ENCODE measurements at places on chromosomes 16 and 17. TPM values are rescaled to one million over a fixed set of nuclear protein-coding genes. Genes with fewer than 3 reads are reported as not detected.

MARVELD3 gene
- total RNA-seq, result not detected

OTOA gene
- 0.07 TPM for total RNA-seq

CEP131 gene
- total RNA-seq, result 7.6 TPM

SLFN11 gene
- 67.9 TPM for total RNA-seq

ADGRG3 gene
- not detected for total RNA-seq

ABCA10 gene
- total RNA-seq, result 0.32 TPM

CCL5 gene
- total RNA-seq, result 50.4 TPM

RBFOX1 gene
- total RNA-seq, result not detected

ZNF207 gene
- total RNA-seq, result 197 TPM

ARMC5 gene
- 7.0 TPM for total RNA-seq

BEAN1 gene
- total RNA-seq, result not detected

DNA sequence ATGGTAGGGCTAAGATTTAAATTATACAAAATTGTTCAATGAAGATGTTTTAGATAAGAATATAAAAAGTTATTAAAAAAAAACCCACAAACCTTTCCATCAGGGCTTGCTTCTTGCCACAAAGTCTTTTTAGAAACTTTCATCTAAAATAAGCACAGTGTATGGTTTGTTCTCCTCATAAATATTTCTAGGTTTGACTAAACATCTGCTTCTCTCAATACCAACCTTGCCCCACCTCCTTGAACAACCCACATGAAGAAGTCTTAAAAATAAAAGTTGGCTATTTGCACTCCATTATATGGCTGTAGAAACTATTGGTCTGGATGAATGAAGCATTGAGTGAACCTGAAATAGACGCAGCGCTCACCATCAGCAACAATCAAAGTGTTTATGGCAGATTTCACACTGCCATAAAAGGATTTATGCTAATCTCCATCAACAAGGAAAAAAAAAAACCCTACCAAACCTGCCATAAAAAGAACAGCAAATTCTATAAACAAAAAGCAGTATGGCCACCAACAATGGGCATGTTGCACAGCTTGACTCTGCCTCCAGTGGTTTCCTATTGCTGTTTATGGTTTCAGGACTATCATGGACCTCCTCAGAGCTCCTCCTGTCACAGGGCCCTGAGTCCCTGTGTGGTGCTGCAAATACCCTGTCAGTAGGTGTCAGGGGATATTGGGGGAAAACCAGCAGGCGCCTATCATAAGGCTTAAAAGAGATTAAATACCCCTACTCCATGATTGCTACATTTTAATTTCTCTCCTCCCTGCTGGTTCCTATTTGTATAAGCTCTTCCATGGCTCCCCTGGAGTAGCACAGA, 37.6 kb downstream of the SNX11 start:
- no peak for DNase-seq

DNA sequence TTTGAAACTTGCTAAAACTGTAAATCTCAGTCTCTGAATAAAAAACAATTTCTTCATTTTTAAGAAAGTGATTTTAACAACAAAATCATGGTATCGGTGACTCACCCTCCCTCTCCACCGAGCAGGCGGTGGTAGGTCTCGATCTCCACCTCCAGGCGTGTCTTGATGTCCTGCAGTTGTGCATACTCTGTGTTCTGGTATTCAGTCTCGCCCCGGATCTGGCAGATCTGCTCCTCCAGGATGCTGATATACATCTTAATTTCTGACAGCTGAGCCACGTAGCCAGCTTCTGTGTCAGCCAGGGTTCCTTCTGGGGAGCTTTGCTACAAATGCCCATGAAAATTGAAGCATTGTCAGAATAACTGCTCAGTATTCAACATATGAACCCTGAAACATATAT, 15.4 kb upstream of the KRT24 start:
- no peak for DNase-seq

DNA sequence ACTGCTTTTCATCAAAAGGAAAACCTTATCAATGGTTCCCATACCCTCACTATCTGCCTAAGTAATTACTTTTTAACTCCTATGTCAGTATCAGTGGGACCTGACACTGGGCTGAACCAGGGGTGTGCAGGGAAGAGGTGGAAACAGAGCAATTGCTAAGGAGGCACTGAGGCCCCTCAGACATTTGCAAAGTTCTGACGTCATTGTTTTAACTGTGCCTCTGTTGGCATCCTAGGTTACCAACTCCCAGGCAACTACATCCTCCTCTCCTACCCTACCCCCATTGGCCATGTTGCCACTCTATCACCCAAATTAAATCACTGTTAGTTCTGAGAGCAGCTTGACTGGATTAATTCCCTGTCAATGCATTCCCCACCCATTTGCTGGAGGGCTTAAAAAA, 8.0 kb upstream of the WWOX start:
- no peak for DNase-seq

- DNase-seq, result no peak
These were observed 96.9 kb upstream of the CHMP6 start for GRCh38 chr17:80894726-80895125.

DNA sequence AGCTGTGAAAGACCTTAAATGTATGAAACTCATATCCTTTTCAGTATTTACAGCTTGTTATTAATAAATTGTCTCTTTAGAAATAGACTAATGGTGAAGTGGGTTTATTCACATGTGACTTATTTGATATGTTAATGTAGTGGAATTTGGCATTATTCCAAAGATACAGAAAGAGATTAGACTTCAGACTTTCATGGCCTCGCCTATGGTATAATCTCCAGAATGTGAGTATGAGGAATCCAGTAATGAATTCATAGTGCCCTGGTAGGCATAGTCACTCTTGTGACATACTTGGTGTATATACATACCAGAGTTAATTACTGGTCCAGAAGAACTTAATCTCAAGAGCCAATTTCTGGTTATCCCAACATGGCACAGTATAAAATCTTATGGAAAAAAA, 72.7 kb downstream of the OMG start:
- no peak for DNase-seq

DNA sequence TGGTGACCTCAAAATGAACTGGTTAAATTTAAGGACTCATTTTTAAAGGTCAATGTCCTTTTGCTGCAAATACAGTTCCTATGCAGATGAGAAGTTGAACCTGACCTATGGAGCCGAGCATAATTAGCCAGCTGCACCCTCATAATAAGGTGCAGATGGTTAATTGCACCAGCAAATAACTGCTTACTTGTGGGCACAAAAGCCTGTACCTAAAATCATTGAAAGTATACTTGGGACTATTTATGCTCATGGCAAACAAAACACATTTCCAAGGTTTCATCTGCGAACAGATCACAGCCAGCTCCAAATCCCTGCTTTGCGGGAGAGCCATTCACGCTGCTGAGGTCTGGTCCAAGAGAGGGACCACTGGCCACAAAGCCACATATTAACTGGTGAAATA, 13.0 kb downstream of the HYDIN start:
- no peak for DNase-seq

GRCh38 chr16:797120-797420, 3.5 kb downstream of the GNG13 start:
- peak; percentile 58 for DNase-seq

GRCh38 chr16:68503334-68503733, 35.8 kb upstream of the ZFP90 start:
- DNase-seq, result no peak

GRCh38 chr16:23384878-23385277, 68.1 kb downstream of the COG7 start:
- no peak for DNase-seq

- DNase-seq, result peak; percentile 54
These were observed 2.9 kb upstream of the ZSCAN10 start for GRCh38 chr16:3101841-3102470.

- DNase-seq, result no peak
These were observed 29.0 kb upstream of the IRF8 start for GRCh38 chr16:85869785-85870558.

DNA sequence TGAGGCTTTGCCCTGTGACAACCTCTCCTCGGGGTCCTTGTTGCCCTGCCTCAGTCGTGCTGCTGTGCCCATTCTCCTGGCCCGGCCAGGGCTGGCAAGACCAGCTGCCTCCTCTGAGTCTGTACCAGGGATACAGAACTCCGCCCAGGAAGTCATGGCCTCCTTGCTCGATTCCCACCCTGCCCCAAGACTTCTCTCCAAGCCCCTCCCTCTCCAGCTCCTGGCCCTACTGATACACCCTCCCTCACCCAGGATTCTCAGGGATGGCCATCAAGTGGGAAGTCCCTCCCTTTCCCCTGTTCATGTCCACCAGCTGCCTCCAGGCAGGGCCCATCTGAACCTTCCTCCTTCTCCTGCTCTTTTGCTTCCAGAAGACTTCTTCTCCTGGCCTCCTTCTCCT, 11.2 kb upstream of the TMEM208 start:
- DNase-seq, result no peak

DNA sequence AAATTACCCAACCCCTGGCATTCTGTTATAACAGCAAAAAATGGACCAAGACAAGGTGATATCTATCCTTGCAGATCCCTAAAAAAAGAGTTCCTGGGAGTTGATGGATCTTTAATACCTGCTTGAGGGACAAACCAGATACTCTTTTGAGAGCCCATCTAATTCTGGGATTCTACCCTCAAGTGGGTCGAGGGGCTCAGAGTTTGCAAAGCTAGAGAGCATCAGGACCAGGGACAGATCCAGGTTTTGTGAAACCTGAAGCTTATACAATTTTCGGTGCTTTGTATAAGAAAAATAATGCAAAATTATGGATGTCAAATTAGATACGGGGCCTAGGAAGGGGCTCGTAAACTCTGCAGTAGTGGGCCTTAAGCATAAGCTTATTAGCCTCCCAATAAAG, 130.5 kb upstream of the CRHR1 start:
- no peak for DNase-seq

- DNase-seq, result peak; percentile 66
These were observed 744 bp upstream of the PLXDC1 start for GRCh38 chr17:39151943-39152818.

GRCh38 chr17:13835151-13835550, 233.4 kb upstream of the HS3ST3A1 start:
- DNase-seq, result no peak

GRCh38 chr16:59634951-59635350, 900.8 kb upstream of the GOT2 start:
- no peak for DNase-seq

DNA sequence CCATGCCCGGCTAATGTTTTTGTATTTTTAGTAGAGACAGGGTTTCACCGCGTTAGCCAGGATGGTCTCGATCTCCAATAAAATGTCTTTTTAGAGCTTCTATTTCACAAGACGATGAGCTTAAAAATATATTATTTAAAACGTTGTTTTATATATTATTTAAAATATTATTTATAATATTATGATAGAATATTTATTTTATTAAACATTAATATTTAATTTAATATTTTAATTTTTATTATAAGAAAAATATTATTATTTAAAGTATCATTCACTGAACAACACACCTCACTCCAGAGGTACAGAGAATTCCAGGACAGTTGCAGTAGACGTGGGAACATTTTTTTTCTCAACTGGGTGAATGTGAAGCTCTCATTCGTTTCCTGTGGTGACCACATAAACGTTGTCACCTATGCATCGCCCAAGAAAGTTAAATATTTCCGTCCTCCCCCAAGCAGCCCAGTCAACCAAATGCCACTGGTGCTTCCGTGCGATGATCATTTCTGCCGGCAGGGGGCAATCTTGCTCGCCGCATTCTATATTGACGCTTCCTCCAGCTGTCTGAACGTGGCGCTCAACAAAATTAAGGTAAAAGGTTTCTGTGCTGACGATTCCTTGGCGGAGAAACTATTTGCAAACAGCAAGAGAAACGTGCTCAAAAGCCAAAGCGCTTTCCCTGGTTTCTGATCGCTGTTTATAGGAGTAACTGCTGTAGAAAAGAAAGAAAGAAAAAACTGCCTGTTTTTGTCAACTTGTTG, 41.7 kb upstream of the PRSS54 start:
- DNase-seq, result peak; percentile 92

GRCh38 chr17:32840241-32840640, 36.7 kb downstream of the MYO1D start:
- DNase-seq, result no peak

GRCh38 chr16:48383009-48383876, 2.0 kb downstream of the SIAH1 start:
- no peak for DNase-seq

- DNase-seq, result no peak
These were observed 85.7 kb downstream of the TIMM22 start for GRCh38 chr17:1082579-1082978.

DNA sequence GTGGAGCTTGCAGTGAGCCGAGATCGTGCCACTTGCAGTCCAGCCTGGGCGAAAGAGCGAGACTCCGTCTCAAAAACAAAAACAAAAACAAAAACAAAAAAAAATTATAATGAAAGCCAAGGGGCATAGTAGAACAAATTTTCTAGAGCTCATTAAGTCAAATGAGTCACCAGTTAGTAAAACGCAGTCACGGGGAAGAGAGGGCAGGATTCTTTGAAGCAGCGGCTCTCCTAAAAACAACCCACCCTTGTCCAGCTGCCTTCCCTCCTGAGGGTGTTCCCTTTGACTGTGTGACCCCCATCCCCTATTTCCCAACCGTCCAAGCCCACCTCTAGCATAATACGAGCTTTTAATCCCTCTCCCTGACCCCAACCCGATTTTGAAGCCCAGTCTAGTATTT, 44.1 kb upstream of the STH start:
- DNase-seq, result no peak

- no peak for DNase-seq
These were observed 17.8 kb upstream of the KIF19 start for GRCh38 chr17:74307984-74308773.

DNA sequence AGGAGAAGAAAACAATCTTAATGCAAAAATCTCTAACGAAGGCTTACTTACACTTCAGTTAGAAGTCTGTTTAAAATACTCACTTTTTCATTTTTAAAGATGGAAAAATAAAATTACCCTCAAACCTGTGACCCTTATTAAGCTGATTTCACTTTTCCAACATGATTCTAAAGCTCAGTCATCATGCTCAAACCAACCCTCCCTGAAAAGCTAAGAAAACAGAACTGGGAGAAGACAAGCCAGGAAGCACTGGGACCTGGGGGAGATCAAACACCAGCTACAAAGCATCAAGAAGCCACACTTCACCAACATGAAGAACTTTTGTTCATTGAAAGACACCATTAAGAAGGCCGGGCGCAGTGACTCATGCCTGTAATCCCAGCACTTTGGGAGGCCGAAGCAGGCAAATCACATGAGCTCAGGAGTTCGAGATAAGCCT, 88.8 kb downstream of the LITAF start:
- no peak for DNase-seq

DNA sequence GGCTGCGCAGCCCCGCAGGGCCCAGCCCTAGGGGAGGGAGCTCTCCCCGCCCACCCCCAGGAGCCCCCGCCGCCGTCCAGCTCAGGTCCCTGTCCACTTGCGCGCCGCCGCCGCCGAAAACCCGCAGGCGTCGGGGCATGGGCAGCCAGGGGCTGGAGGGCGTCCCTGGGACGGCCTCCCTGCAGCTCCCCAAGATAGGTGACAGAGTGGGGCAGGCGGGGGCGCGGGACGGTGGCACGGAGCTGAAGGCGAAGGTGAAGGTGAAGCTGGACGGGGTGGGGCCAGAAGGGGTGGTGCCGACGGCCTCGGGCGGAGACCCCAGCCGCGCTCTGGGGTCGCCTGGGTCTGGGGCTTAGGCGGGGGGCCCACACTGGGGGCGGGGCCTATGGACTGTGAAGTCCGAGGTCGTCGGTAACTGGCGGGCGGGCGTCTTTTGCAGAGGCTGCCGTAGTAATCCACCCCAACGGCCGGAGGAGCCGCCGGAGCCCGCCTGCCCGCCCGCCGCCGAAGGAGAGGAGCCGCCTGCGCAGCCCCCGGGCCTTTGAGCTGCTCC, 27.2 kb downstream of the SREBF1 start:
- DNase-seq, result no peak

GRCh38 chr16:86455116-86455515, 55.2 kb upstream of the FOXF1 start:
- no peak for DNase-seq

- DNase-seq, result peak; percentile 82
These were observed 6.7 kb upstream of the SLC25A39 start for GRCh38 chr17:44331249-44331760.

GRCh38 chr16:89407925-89408300, 82.4 kb downstream of the ANKRD11 start:
- DNase-seq, result no peak
